ENCODE measurements at places on chromosomes 13 and 19.

DNA sequence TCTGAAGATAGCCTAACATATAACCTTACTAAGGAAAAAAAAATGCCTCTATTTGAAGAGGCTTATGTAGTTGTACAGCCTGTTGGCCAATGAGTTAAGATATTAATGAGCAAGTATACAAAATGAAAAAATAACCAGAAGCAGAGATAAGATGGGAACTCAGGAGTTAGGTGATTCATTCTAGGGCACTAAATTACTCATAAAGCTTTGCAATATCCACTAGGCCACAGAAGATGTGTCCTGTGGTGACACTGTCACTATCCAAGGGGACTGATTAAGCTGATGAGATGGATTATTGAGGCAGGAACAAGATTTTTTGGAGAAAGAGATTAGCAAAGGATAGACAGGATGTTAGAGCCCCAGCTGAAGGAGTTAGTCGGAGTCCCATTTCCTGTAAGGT is 99.6 kb downstream of the LIG4 start:
- DNase-seq = no peak

DNA sequence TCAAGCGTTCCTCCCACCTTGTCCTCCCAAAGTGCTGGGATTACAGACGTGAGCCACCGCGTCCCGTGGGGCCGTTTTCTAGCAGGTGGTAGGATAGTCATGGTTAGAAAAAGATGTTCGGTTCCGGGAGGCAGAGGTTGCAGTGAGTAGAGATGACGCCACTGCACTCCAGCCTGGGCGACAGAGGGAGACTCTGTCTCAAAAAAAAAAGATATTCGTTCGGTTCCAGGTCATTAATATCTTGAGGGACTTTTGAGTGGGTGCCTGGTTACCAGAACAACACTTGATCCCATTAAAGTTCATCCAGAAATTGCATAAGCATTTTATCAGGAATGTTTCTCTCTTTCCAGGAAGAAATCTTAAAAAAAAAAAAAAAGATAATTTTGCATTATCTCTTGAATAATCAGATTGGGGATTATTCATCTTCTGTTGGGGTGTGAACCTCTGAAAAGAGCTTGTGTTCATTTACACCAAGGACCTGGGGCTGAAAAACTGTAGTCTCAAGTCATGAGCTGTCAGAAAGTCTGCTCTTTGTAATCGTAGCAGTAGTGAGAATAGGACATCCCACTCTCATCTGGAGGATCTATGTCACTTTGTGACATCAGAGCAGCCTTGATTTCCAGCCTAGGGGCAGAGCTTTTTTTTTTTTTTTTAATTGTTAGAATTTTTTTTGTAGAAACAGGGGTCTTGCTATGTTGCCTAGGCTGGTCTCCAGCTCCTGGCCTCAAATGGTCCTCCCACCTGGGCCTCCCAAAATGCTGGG is 1.0 kb upstream of the ETHE1 start:
- DNase-seq = no peak

GRCh38 chr13:51995677-51996551 is 15.3 kb downstream of the ATP7B start:
- DNase-seq = no peak

- no peak for DNase-seq
Measured at GRCh38 chr13:29853131-29853530, 2.7 kb upstream of the UBL3 start.

DNA sequence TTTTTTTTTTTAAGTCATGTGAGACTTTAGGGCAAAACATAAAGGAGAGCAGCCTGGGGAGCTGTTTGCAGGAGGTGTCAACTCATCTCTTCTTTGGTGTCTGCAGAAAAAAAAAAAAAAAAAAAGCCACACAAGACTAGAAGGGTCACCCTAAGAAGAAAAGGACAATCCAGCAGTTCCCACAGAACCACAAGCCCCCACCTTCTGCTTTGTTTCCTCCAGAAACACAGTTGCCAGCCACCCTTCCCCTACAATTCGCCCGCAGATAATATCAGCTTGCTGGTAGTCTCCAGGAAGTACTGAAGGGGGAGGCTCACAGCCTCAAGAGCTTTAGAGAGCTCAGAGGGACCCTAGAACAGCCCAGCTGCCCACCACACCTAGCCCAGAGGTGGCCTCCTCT is 22.3 kb upstream of the ZBTB7A start:
- no peak for DNase-seq

- peak; percentile 6 for DNase-seq
Measured at GRCh38 chr13:87052731-87053130, 618.4 kb upstream of the SLITRK5 start.

- peak; percentile 100 for DNase-seq
Measured at GRCh38 chr19:10653732-10654609, at the start of gene ILF3. ILF3 (plus strand) TSS chr19:10654346; CDS start chr19:10670606, 16,260 bp downstream.

DNA sequence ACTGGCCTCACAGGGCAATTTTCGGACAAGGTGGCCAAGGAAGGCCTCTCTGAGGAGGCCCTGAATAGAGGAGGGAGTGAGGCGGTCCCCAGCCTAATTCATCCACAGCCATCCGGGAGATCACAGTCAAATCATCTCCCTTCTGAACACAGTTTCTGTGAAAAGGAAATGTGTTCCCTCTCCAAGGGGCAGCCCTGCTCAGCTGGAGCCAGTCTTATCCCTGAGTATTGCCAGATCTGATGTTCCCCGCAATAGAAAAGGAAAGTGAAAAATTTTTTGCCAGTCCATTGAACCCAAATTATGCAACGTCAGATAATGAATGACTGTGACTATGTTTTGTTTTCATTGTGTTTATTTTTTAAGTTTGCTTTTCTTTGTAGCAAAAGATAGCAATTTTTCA is 125.9 kb downstream of the SIPA1L3 start:
- DNase-seq = no peak

GRCh38 chr13:113849981-113850721 is 13.7 kb downstream of the GAS6 start:
- DNase-seq = no peak

DNA sequence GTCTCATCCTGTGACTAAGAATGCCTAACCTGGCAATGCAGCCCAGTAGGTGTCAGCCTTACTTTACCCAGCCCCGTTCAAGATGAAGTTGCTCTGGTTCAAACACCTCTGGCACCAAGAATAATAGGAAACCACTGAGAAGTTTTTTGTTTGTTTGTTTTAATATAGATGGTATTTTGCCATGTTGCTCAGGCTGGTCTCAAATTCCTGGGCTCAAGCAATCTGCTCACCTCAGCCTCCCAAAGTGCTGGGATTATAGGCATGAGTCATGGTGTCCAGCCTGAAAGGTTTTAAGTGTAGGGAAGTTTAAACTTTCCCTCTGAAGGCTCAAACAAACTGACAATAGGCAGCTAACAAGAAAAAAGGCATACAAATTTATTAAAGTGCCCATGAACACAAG is 51.2 kb upstream of the ABCC4 start:
- no peak for DNase-seq

GRCh38 chr13:104571161-104571892 is 1505.1 kb upstream of the SLC10A2 start:
- DNase-seq = peak; percentile 56

DNA sequence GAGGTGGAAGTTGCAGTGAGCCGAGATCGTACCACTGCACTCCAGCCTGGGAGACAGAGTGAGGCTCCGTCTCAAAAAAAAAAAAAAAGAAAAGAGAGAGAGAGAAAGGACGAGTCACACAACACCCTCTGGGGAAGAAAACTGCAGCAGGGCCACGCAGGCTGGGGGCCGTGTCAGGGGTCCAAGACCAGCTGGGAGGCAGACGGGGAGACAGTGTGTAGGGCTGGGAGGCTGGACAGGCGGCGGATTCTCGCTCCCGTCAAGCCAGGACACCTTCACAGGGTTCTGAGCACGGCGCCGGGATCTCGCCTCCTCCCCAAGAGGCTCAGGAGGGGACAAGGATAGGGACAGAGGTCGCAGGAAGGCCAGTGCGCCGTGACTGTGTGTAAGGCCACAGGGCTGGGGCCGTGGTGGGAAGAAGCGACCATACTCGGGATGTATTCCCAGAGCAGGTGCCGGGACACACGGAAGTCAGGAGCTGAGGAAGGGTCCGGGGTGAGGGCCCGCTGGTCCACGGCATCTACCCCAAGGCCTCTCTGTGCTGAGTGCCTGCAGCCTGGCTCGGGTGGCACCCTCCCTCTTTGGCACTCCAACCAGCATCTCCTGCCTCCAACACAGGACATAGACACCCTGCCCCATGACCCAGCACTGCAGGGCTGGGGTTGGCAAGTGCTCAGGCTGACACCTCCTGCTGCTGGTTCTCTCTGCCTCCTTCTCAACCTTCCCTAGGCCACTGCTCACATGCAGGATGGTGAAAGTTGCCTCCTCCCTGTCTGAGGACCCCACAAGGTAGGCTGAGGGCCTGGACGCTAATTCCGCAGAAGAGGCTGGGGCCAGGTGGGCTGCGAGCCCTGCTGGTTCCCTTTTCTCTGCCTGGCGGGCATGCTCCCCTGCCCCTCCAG is 21.2 kb downstream of the ZNF787 start:
- DNase-seq = no peak

DNA sequence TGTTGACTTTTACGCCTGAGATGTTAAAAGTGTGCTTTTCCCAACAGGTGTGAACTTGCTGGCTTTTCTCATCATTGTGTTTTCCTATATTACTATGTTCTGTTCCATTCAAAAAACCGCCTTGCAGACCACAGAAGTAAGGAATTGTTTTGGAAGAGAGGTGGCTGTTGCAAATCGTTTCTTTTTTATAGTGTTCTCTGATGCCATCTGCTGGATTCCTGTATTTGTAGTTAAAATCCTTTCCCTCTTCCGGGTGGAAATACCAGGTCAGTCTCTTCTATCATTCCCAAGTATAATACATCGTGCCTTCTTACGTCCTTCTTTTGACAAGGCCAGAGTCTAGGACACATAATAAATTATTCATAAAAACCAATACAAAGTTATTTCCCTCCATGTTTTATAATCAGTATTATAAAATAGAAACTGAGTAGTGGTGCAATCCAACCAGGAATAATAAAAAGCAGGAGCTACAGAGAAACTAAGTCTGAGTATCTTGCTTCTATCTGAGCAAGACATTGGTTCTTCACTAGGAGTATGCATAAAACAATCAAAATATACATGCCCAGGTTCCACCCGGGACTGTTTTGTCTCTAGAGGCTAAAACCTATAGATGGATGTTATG is 57.9 kb downstream of the RXFP2 start:
- DNase-seq = no peak

GRCh38 chr19:42419309-42419708 is 7.9 kb downstream of the LIPE start:
- DNase-seq = no peak

- DNase-seq = no peak
Measured at GRCh38 chr13:101144808-101145419, 271.4 kb downstream of the NALCN start.

GRCh38 chr19:17475541-17476115 is 5.3 kb downstream of the SLC27A1 start:
- DNase-seq = no peak

DNA sequence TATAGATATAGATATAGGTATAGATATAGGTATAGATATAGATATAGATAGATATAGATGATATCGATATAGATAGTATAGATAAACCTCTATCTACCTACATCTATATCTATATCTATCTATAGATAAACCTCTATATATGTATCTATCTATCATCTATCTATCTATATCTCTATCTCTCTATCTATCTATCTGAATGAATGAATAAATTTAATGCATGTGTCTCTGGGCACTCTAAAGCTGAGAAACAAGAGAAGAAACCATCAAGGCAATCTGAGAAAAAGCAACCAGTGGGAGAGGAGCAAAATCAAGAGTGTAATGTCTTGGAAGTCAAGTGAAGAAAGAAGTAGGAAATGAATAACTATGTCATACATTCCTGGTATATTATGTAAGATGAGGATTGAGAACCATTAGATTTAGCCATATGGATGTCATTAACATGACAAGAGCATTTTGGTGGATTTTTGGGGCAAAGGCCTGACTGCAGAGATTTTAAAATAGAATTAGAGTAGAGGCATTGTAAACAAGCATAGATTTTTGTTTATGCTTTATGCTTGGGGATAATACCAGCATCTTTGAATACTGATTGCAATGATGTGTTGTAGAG is 1262.7 kb upstream of the MIR17HG start:
- peak; percentile 3 for DNase-seq

DNA sequence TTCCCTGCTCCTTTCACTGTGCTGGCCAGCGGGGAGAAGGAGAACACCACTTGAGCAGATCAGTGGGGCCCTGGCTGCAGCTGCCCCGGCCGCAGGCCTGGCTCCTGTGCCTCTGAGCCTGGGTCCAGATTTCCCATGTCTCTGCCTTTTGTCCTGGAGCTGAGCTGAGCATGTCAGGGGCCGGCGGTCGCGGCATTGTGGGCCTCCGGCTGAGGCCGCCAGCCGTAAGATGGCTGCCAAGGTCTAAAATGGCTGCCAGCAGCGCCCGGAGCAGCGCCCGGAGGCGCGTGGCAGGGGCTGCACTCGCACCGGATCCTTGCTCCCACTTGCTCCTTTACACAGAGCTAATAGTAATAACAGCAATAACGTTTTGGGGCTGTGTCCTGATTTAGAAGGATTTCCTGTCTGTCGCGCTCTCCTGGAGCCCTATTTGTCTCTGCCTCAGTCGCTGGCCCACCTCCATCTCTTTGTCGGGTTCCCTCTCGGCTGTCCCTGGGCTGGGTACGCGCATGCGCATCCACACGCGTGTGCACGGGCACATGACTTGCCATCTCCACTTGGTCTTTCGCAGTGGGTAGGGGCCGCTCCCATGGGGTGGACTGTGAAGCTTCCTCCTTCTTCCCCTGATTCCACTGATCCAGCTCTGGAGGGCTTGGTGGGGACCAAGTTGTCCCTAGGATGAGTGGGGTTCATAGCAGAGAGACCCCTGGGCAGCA is 32.1 kb downstream of the LYL1 start:
- DNase-seq = no peak

- DNase-seq = no peak
Measured at GRCh38 chr19:32317086-32317485, 28.3 kb upstream of the ZNF507 start.
